Renal pelvis (tissue), 12 donors: ENCODE measurements at places on chromosomes 3 and 15. TPM values are rescaled to one million over a fixed set of nuclear protein-coding genes. Genes with fewer than 3 reads are reported as not detected.
A peak's percentile ranks its signal among the peaks of the same experiment; 100 is the strongest.

Gene ATP2B2
- 0.41 TPM for polyA plus RNA-seq

- DNase-seq: no peak
Observed at GRCh38 chr15:82536409-82537350, 3.6 kb downstream of the RPS17 start.

GRCh38 chr15:25990220-25990619 is 127.1 kb upstream of the ATP10A start:
- DNase-seq: no peak

GRCh38 chr15:28096411-28096669 is 2.8 kb downstream of the OCA2 start:
- no peak for DNase-seq

- no peak for DNase-seq
Observed at GRCh38 chr15:45387380-45388007, 9.2 kb upstream of the GATM start.

- no peak for DNase-seq
Observed at GRCh38 chr3:108673988-108674661, 83.1 kb downstream of the RETNLB start.

GRCh38 chr15:59558851-59559250 is 52.7 kb upstream of the GCNT3 start:
- no peak for DNase-seq

GRCh38 chr3:98962951-98963350 is 61.5 kb upstream of the DCBLD2 start:
- no peak for DNase-seq

Gene SEMA3F
- polyA plus RNA-seq: 87.7 TPM

DNA sequence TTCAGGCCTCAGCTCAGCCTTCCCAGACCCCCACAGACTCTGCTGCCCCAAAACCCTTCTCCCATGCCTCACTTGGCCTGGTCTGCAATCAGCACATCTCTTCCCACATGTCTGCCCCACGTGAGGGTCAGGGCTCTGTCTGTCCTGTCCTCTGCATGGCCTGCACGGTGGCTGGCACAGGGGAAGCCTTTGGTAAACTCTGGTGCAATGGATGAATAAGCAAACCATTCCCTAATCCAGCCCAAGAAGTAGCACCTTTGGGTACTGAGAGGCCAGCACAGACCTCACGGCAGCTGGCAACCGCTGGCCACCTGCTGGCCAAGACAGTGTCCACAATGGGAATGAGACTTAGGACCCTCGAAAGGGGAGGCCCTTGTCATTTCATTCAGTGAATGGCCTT is 27.7 kb downstream of the ABTB1 start:
- DNase-seq: no peak

- DNase-seq: no peak
Observed at GRCh38 chr3:95442766-95443165, 1371.6 kb upstream of the EPHA6 start.

- DNase-seq: no peak
Observed at GRCh38 chr15:100942656-100943425, 23.7 kb downstream of the LRRK1 start.

GRCh38 chr3:124443446-124443845 is 286.8 kb upstream of the UMPS start:
- DNase-seq: no peak

DNA sequence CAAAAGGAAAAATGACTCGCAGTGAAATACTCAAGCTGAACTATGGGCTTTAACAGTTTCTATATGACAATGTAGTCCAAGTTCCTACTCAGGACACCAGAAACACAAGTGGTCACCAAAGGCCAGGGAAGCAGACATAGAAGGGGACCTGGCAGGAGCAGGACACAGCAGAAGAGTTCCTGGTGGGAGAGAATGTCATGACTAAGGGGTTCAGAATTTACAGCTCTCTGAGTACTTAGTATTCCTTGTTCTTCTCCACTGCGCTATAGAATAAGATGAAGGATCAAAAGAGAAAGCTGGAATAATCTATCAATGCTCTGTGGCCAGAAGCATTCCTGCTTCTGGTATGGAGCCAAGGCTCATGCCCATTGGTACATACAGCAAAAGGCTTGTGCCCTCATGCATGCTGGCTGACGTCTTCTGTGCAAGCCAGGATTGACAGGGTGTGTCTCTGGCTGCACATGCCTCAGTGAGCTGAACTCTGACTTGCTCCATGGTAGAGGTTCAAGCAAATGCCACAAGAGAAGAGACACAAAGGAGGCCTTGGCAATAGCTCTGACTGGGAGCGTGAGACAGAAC is 128.7 kb upstream of the SLC2A2 start:
- DNase-seq: no peak

GRCh38 chr3:181941250-181941649 is 229.5 kb downstream of the SOX2 start:
- no peak for DNase-seq

GRCh38 chr3:118577055-118577777 is 457.4 kb downstream of the IGSF11 start:
- peak; percentile 86 for DNase-seq

DNA sequence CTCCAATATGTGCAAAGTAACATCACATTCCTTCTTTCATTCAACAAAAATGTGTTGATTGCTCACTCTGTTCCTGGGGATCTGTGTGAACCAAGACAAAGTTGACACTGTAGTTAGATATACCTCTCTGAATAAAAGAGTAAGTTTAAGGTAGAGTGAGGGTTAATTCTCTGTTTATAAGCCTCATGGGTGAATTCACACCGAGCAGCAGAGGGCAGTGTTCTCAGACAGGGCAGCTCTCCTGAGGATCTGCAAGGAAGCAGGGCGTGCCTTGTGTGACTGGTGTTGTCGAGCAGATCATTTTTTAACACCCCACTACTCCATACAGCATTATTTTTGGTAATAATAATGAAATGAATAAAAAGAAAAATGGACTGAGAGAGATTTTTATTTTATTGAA is 34.4 kb downstream of the PAQR9 start:
- no peak for DNase-seq
